ENCODE measurements at places on chromosomes 2 and 18. TPM values are rescaled to one million over a fixed set of nuclear protein-coding genes. Genes with fewer than 3 reads are reported as not detected.
A peak's percentile ranks its signal among the peaks of the same experiment; 100 is the strongest.

DNA sequence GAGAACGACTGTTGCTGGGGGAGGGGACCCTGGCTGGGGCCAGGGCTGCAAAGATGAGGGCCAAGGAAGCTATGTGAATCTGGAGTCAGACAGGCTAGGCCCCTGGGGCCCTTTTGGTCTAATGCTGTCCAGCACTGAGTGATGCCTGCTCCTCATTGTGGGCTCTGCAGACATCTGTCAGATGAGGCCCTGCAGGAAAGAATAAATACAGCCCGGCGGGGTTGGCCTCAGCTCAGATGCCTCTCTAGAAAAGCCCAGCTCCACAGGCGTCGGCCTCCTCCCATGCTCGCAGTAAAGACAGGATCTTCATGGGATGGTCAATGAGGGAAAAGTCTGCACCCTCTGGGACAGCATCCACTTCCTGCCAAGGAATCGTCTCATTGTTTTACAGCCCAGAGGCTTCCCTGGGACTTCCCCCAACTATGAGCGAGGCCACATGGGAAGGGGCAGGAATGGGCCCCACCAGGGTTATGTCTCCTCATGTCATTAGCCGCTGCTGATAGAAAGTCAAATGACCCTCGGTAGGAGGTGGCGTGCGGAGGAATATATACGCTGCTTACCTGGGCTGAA, 125.8 kb upstream of the GLI2 start:
- DNase-seq = no peak
- H3K4me3 ChIP-seq = no peak overlapping the region
- peaks cover 5% of the 10 kb centered on the region for H3K27me3 ChIP-seq
- H3K4me1 ChIP-seq = peaks cover 4% of the 10 kb centered on the region
- H3K36me3 ChIP-seq = no peaks in the 10 kb centered on the region
- H3K27ac ChIP-seq = no peak overlapping the region

The RGPD5 gene
- total RNA-seq = 8.2 TPM

The PDE1A gene
- total RNA-seq = 6.7 TPM

DNA sequence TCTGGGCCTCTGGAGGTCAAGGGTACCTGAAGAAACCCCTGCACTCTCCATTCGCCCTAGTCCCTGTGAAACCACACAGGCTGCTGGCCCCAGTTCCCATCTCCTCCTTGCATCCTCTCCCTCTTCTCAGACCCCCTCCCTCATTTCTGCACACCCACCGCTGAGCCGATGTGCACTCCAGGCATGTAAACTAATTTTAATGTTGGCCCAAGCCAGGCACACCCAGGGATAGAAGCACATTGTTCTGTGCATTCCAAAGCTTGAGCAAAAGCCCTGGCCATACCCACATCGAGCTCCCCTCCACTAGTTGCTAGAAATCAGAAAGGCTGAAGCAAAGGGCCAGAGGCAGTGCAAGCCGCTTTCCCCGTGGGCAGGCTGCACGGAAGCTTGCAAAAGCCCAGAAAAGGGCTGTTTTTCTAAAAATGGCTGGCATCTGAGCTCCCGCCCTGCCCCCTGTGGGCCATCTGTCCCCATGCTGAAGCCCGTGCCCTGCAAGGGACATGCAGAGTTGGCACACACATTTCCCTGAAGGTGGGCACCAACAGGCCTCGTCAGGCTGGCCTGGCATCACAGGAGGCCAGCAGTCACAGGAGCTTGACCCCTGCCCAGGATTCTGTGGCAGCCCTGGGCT, 181.6 kb downstream of the SMAD7 start:
- no peak overlapping the region for H3K4me3 ChIP-seq
- H3K27me3 ChIP-seq = no peaks in the 10 kb centered on the region
- DNase-seq = no peak
- H3K27ac ChIP-seq = no peak overlapping the region
- H3K36me3 ChIP-seq = peaks cover 14% of the 10 kb centered on the region

GRCh38 chr2:174593041-174593440, 4.6 kb downstream of the WIPF1 start:
- no peak overlapping the region for H3K27ac ChIP-seq
- H3K4me3 ChIP-seq = no peak overlapping the region
- no peak for DNase-seq
- H3K36me3 ChIP-seq = no peaks in the 10 kb centered on the region
- peaks cover 24% of the 10 kb centered on the region for H3K4me1 ChIP-seq

The CTLA4 gene
- total RNA-seq = not detected

DNA sequence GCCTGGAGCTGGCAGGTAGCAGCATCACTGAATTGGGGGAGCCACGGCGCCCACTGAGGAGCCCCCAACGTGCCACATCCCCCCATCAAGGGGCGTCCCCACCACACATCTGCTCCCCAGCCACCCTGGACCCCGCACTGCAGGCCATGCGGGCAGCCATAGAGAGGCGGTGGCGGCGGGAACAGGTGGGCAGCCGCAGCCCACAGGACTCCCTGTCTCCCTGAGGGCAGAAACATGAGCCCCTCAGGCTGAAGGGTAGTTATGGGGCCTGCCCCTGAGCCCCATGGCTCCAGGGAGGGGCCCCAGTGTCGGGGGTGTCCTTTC, 26.6 kb downstream of the CROCC2 start:
- H3K27ac ChIP-seq = no peak overlapping the region
- H3K4me1 ChIP-seq = no peaks in the 10 kb centered on the region
- DNase-seq = no peak
- H3K36me3 ChIP-seq = no peaks in the 10 kb centered on the region

- H3K4me1 ChIP-seq = no peaks in the 10 kb centered on the region
- peaks cover 3% of the 10 kb centered on the region for H3K27me3 ChIP-seq
- no peak overlapping the region for H3K4me3 ChIP-seq
Observed at GRCh38 chr18:9730786-9731185, 22.7 kb downstream of the RAB31 start.

- H3K4me3 ChIP-seq = no peak overlapping the region
- no peak for DNase-seq
- no peaks in the 10 kb centered on the region for H3K27me3 ChIP-seq
- H3K27ac ChIP-seq = no peak overlapping the region
Observed at GRCh38 chr2:194621945-194622344, 1035.1 kb upstream of the SLC39A10 start.

DNA sequence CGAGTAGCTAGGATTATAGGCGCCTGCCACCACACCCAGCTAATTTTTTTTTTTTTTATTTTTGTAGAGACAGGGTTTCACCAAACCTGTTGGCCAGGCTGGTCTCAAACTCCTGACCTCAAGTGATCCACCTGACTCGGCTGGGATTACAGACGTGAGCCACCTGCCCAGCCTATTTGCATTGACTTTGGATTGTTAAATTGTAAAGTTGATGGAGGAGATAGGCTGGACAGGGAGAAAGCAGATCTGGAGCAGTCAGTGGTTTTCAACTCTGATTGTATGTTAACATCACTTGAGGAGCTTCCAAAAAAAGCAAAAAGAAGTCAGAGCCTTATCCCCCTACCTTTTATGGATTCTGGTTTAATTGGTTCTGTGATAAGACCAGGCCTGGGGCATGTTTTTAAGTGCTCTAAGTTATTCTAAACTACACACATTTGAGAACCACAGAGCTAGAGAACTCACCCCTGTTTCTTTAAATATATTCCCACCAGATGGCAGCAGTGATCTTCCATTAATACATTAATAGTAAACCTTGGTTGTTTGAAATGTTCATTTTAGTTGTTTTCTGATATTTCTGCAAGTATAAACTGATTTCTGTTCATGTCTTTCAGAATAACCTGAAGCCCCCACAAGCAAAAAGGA, 7.5 kb downstream of the C2orf49 start:
- no peaks in the 10 kb centered on the region for H3K27me3 ChIP-seq
- DNase-seq = peak; percentile 68
- no peak overlapping the region for H3K4me3 ChIP-seq
- no peak overlapping the region for H3K27ac ChIP-seq

The SLC35F6 gene
- 61.4 TPM for total RNA-seq

- H3K27ac ChIP-seq = peak overlapping the region; percentile 34
- H3K27me3 ChIP-seq = no peaks in the 10 kb centered on the region
- DNase-seq = no peak
- H3K4me1 ChIP-seq = peaks cover 27% of the 10 kb centered on the region
- no peak overlapping the region for H3K4me3 ChIP-seq
Observed at GRCh38 chr2:68829749-68830148, 41.4 kb downstream of the BMP10 start.

DNA sequence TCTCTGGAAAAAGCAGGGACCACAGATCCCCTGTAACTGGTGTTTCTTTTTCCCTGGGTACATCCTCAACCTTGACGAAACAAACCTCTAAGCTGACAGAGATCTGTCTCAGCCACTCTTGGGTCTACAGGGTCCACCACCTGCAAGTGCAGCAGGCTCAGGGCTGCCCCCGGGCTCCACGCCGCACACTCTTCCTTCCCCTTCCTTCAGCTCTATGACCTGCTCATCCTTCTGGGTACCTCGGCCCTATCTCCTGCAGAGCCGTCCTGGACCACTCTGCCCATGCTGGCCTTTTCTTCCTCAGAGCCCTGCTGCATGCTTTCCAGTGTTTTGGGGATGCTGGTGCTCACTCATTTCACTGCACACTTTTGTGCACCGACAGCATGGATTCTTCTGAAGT, 27.5 kb downstream of the TUBB6 start:
- no peak for DNase-seq
- H3K4me3 ChIP-seq = no peak overlapping the region
- H3K27ac ChIP-seq = no peak overlapping the region
- peaks cover 11% of the 10 kb centered on the region for H3K36me3 ChIP-seq
- H3K4me1 ChIP-seq = peaks cover 5% of the 10 kb centered on the region
- H3K27me3 ChIP-seq = no peaks in the 10 kb centered on the region

The DNPEP gene
- total RNA-seq = 72.5 TPM

DNA sequence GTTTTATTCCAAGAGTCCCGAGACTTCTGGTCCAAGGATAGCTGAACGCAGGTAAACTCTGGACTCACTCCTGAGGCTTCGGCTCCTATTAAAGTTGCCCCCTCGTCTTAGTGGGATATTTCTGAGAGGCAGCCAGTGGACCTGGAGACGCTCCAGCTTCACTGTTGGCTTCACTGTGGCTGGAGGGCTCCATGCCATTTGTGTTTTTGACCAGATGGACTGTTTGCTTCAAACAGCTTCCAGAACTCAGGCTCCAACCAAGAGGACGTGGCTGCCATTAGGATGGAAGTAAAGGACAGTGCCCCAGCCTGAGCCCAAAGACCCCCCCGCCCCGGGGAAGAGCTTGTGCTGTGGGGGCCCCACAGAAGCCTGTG, 94.4 kb upstream of the LDAH start:
- H3K4me3 ChIP-seq = no peak overlapping the region
- H3K27me3 ChIP-seq = no peaks in the 10 kb centered on the region
- H3K4me1 ChIP-seq = peaks cover 7% of the 10 kb centered on the region
- H3K27ac ChIP-seq = peak overlapping the region; percentile 47
- no peak for DNase-seq
- no peaks in the 10 kb centered on the region for H3K36me3 ChIP-seq

GRCh38 chr18:27762054-27762453, 414.9 kb downstream of the CDH2 start:
- no peaks in the 10 kb centered on the region for H3K27me3 ChIP-seq
- no peak overlapping the region for H3K4me3 ChIP-seq
- H3K4me1 ChIP-seq = no peaks in the 10 kb centered on the region

The APCDD1 gene
- total RNA-seq = 17.3 TPM

DNA sequence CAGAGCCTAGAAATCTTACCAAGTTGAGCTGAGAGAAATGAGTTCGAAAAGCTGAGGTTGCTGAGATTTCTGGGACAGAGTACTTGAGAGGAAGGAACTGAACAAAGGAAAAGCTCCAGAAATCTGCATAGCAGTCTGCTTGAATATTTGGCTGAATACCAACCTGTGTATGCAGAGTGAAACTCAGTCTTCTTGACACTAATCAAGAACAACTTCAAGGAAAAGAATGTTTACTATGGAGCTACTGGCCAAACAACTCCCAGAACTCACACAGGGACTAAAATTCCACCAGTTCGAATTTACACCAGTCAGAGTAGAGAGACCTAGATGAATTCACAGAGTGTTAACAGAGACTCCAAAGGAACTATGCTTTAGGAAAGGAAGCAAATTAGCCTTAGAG, 66.5 kb downstream of the USP37 start:
- peak; percentile 73 for DNase-seq
- H3K27me3 ChIP-seq = no peaks in the 10 kb centered on the region
- H3K4me1 ChIP-seq = no peaks in the 10 kb centered on the region

GRCh38 chr2:150107170-150107569, 380.3 kb downstream of the RND3 start:
- no peak overlapping the region for H3K4me3 ChIP-seq
- H3K27ac ChIP-seq = no peak overlapping the region
- H3K4me1 ChIP-seq = peaks cover 5% of the 10 kb centered on the region
- no peaks in the 10 kb centered on the region for H3K36me3 ChIP-seq
- no peaks in the 10 kb centered on the region for H3K27me3 ChIP-seq

The DNER gene
- 0.26 TPM for total RNA-seq

DNA sequence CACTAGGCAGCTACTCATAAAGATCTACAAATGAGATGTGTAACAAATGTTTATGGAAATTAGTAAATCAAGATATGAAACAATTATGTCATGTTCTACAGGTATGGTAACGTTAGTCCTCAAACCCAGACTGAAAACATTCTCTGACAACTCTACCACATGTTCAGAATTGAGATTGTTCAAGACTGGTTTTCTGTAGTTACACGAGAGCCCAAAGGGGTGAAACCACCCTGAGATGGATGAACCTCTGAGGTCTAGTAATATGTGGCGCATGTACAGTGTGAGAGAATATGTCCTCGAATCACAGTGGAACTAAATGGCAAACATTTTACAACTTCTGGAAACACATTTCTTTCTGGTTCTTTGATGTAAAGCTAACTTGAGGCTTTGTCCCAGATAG, 614.3 kb downstream of the ZEB2 start:
- no peak overlapping the region for H3K27ac ChIP-seq
- H3K27me3 ChIP-seq = no peaks in the 10 kb centered on the region
- H3K36me3 ChIP-seq = no peaks in the 10 kb centered on the region
- H3K4me3 ChIP-seq = no peak overlapping the region
- H3K4me1 ChIP-seq = peaks cover 7% of the 10 kb centered on the region
- no peak for DNase-seq

DNA sequence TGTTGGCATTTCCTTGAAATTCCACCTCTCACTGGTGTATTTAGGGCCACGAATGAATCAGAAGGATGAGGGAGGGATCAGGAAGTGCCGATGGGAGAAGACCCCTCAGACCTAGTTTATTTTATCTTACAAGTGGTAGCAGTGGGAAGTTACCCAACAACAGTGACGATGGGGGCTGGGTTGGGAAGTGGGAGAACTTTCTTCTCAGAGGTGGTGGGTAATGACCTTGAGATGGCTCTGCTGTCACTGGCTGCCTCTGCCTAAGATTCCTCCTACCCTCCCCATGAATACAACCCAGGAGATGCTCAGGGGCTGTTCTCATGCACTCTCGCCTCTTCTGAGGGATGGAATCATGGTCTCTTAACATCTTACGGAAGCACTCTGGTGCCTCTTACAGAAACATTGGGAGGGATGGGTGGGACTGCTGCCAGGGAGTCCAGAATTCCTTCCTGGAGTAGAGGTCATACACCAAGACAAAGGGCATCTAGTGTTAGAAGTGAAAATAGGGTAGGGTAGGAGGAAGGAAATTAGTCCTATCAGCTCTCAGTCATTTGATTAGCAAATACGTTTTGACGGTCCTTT, 58.5 kb upstream of the TXNDC2 start:
- no peak overlapping the region for H3K4me3 ChIP-seq
- peaks cover 36% of the 10 kb centered on the region for H3K4me1 ChIP-seq
- H3K27me3 ChIP-seq = no peaks in the 10 kb centered on the region
- peak overlapping the region; percentile 66 for H3K27ac ChIP-seq
- no peak for DNase-seq

Data from fibroblast of lung (primary cell).